ENCODE measurements at places on chromosomes 11 and 22.

DNA sequence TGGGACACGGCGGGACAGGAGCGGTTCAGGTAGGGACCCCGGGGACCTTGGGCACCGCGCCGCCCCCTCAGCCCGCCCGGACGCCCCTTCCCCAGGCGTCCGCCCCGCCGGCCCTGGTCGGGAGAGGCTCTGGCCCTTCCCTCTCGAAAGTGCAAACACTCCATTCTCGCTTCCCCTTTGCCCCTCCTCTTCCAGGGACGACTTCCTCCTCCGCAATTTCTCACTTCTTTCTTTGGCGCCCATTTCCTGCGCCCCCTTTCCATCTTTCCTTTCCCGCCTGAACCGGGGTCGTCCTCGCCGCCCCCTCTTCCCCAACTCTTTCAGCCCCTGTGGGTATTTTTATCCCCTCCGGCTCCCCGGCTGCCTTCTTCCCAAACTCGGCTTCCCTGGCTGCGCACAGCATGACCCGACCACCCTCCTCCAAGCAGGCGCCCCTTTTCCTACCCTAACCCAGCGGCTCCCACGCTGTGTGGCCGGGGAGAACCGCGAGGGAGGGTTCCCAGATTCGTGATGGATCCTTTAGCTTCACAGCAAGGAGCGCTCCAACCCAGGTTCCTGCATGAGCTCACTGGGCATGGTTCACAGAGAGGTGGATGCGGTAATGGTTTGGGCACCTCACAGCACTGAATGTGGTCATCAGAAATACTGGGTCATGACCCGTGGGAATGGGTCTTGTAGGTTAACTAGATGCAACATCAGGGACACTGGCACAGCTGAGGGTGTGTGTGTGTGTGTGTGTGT, 689 bp downstream of the RAB39A start:
- no peak for DNase-seq

DNA sequence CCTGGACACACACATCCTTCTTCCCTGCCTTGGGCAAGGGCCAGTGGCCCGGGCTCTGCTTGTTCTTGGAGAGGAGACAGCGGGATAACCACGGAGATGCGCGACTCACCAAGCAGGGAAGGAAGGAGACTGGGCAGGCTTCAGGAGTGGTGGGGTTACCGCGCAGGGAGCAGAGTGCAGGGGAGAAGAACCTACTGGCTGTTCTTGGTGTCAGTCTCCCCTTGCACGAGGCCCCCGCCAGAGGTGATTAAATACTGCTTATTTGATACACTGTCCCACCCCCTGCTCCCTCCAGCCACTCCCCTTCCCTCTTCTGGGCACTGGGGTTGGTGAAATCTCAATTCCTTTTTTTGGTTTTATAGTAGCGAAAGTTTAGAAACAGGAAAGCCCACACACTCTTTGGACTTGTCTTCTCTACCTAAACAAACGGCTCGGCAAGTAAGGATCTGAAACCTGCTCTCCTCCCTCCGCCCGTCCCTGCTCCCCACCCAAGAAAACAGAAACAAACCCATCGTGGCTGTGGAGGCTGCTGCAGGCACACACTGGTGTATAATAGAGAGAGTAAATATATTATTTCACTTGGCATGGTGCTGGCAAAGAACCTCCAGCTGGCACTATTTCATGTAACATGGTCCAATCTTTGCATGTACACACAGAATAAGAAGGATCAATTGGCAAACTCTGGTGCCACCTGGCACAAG, 10.8 kb downstream of the LARGE2 start:
- no peak for DNase-seq

DNA sequence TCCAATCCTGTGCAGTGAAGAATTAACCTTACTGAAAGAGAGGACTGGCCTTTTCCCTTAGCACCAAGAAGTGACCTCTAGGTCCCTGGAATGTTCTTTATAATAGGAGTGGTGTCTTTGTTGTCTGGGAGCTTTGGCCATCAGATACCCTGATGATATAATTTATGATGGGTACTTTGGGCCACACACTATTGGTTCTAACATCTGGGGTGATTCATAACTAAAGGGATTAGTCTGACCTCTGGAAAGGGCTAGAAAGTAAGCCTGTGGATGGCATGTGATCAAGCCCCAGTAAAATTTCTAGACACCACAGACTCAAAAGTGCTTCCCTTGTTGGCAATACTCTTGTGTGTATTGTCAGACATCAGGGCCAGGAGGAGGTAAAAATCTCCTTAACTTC, 891.2 kb downstream of the KCNA4 start:
- no peak for DNase-seq

- DNase-seq, result no peak
Observed at GRCh38 chr11:113147249-113147648, 167.1 kb upstream of the TTC12 start.

DNA sequence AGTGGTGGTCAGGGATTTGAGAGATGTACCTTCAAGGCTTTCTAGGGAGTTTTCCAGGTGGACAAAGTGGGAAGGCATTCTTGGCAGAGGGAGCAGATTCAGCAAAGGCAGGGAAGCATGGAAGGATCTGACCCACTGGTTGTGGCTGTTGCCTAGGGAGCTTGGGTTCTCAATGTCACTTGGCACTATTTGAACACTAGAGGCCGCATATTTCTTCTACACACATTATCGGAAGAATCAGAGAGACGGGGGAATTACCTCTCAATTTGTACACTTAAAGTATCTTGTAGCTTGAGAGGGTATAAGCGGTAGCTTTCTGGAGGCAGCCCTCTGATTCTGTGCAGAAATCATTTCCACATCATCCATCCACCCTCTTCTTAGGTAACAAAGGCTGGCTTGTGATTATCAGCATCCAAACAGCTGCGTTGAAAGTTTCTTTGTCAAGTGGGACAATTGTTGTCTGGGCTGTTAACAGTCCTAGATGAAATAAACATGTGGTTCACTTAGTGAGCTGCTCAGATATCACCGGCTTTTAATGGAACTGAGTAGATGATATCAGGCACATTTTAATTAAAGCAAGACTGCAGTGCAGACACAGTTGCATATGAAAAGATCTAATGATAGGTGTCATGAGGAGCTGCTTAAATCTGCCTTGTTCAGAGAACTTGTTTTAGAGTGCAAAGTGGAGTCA, 2.6 kb downstream of the NELL1 start:
- no peak for DNase-seq

DNA sequence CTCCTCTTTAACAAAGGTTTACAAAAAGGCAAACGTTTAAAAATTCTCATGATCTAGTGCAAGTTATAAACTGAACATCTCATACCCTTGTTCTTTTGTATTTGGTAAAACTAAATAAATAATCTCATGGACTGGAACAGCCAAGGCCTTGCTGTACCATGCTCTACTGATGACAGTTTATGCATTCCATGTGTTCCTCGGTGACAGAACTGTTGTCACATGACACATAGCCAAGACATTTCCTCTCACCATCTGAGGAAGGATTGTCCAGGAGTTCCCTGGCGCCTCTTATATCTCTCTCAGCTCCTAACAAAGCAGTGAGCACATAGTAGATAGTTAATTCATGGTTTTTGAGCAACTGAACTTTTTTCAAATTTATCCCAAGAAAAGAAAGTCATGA, 12.6 kb downstream of the CCDC83 start:
- no peak for DNase-seq

DNA sequence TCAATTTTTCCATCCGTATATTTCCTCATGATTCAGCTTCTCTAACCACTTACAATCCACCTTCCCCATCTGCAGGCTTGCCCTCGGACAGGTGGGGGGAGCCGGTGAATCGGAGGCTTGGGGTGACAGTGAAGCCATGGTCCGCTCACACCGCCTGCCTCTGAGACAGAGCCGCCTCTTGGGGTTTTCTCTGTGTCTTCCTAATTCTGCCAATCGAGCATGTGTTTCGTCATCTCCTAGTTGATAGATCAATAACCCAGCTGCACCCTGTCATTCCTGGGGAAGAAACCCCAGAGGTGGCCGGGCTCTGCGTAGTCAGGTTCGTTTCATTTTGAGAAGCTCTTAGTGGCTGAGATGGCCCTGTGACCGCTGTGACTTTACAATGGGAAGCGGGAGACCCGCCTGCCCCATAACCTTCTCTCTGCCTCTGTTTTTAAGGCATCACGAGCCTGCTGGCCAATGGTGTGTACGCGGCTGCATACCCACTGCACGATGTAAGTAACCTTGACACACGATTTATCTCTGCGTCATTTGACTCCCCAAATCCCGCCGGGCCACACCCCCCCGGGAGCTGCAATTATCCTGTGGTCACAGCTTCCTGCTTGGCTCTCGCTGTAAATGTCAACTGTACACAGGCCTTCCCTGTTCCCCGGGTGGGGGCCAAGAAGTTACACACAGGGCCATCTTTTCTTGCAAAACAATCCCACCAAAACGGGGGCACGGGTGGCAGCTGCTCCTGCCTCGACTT, 33.3 kb downstream of the ANO1 start:
- no peak for DNase-seq
